Right renal pelvis (tissue), 4 donors: ENCODE measurements at places on chromosomes 13 and 19. TPM values are rescaled to one million over a fixed set of nuclear protein-coding genes. Genes with fewer than 3 reads are reported as not detected.

DNA sequence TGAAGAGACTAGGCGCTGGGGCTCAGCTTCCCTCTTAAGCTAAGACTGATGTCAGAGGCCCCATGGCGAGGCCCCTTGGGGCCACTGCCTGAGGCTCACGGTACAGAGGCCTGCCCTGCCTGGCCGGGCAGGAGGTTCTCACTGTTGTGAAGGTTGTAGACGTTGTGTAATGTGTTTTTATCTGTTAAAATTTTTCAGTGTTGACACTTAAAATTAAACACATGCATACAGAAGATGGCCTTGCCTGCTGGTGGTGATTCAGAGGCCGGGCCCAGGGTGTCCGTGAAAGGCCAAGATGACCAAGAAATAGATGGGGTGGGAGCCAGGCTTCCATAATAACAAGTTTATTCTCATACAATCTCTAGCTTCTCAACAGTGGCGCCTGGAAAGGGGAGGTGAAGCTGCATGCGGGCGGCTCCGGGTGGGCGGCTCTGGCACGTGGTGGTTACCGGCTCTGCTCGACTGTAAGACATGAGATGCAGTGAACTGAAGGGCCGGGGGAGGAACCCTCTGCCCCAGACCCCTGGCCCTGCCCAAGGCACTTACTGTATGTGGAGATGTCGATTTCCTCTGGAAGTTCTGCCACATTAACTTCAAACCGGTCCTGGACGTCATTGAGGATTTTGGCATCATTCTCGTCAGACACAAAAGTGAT lies 10.5 kb downstream of the DDX39A start:
- DNase-seq, result no peak

- no peak for DNase-seq
These were observed 28.8 kb downstream of the FOXO1 start for GRCh38 chr13:40637643-40638042.

The PRRG2 gene
- 9.3 TPM for polyA plus RNA-seq

DNA sequence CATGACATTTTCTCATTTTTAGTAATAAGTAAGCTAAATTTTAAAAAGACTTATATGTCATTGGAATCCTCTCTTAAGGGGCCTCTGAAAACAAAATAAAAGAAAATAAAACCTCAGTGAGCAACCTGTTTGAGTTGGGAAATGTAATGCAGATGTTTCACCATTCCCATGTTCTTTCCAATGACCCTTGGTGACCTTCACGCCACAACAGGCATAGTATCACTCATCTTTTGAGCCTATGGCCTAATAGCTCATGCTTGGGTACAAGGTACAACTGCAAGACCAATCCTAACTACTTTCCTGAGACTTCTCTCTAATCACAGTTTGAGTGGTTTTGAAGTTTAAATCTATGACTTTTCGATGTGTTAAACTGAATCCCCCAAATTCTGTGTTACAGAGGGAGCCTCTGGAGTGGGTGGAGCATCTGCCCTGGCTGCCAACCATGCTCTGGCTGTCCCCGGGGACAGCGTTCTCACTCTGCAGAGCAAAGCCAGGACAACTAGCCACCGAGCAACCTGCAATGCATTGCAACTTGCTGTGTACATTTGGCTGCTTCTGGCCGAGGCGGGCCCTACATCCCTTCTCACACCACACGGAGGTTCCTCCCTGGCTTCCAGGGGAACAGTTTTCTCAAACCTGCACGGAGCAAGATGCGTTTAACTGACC lies 307.9 kb upstream of the MAB21L1 start:
- no peak for DNase-seq

The ZNF559 gene
- polyA plus RNA-seq, result 66.3 TPM
